HAP-1 (cell line): ENCODE measurements at places on chromosomes 11 and 22.

GRCh38 chr22:38347944-38348750 lies 30.9 kb upstream of the CSNK1E start:
- DNase-seq, result peak; percentile 7

GRCh38 chr11:132782102-132782501 lies 750.2 kb downstream of the OPCML start:
- no peak for DNase-seq

DNA sequence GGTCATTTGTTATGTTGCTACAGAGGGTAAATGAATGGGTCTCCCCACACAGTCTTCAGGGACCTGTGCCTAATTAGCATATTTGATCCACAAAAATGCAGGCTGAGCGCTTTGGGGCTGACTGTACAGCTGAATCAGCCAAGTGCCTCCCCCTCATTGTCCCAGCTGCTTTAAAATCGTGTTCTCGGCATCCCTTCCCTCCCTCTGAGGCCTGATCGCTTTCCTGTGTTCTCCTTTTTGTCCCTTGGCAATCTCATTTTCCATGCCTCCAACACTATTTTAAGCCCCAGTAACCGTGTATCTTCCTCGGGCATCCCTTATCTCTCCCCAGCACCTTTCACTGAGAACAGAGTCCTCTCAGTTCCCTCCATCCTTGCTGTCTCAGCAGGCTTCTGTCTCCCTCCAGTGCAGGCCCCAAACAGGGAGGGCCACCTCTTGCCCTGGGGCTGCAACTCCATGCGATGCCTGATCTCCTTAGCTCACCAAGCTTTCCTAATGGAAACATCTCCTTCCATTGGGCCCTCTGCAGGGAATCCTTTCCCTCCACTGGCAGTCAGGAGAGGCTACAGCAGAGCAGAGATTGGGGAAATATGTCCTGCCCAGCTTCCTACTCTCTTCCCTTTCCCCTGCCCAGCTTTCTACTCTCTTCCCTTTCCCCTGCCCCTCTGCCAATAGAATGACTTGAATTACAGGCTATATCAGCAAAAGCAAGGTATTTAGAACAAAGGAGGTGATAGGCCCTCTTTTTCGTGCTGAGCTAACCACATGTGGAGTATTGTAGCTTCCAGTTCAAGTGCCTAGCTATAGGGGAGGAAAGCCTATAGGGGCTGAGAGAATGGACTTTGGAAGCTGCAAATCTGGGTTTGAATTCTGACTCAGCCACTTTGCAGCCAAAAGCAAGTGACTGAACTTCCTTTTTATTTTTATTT lies 13.8 kb downstream of the UQCR10 start:
- peak; percentile 29 for DNase-seq

- peak; percentile 96 for DNase-seq
These were observed 18.1 kb upstream of the JAM3 start for GRCh38 chr11:134050541-134051383.

GRCh38 chr11:2677127-2677526 lies 22.7 kb downstream of the KCNQ1OT1 start:
- no peak for DNase-seq

DNA sequence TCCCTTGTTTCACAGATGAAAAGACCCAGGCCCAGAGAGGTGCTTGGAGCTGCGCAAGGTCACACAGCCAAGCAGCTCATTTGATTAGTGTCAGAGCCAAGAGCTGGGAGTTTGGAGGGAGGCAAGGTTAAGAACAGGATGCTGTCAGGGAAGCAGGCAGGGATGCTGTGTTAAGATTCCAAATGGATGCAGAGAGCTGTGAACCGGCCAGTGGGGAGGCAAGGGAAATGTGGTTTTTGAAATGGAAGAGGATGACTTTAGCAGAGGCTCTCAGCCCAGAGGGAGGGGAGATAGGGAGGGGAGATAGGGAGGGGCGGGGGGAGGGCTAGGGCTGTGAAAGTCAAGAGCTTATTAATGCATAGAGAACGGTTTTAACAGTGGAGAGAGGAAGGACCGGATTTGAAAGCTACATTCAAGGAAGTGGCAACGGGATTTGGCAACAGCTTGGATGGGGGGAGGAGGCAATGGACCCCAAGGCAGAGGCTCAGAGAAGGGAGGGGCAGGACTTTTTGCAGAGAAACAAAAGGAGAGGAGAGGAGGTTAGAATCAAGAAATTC lies 13.0 kb downstream of the RTN4RL2 start:
- DNase-seq, result no peak

DNA sequence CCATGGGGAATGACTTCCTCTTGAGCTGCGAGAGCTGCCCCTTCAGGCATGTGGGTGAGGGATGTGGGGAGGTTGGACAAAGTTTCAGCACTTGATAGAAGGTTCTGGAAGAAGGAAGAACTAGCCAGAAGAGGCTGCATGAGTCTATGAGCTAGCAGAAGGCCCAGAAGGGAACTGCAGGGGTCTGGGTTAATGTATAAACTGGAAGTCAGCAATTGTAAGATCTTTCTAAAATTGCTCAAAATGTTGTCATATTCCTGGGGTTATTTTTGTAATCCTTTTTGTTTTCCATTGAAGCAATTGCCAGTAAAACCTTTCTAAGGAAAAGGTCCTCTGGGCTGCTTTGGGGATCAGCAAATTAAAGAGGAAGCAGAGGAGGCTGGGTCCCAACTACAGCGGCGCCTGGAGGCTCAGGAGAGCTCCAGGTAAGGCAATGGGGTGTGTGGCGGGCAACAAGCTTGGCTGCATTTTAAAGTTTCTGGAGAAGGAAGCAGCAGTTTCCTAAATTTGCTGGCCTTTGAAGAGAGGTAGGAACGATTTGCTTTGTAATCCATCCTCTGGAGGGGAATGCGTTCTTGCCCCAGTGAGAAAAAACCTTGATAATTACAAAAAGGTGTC lies 29.2 kb downstream of the ADAMTS15 start:
- DNase-seq, result no peak

DNA sequence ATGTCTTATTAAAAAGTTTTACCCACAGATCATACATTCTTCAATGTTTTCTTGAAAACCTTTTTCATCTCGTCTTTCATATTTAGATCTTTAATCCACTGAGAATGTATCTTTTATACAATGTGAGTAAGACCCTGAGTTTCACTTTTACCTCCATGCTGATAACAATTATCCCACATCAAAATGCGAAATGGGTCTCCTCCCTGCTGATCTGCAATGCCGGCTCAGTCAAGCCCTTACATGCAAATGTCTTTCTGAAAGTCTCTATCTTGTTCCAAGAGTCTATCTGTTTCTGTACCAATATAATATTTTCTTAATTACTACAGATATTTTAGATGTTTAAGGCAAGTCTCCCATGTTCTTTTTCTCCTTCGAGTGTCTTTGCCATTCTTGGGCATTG lies 50.9 kb downstream of the CDON start:
- DNase-seq, result peak; percentile 35

DNA sequence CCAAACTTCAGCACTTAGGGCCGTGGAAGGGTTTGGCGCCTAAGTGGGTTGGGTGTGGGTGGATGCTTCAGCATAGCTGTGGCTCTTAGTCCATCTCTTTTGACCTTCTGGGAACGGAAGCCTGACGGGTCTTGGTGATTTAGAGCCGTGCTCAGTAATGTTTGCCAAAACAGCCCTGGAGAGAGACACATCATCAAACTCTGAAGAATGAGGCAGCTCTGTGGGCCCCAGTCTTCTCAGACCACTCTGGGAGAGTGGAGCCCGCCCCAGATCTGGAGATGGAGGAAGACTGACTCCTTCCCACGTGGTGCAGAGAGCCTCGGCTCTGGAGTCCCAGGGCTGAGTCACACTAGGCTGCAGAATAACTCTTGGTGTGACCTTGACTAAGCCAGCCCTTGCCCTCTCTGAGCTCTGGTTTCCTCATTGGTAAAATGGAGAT lies 168.9 kb downstream of the C11orf91 start:
- no peak for DNase-seq

DNA sequence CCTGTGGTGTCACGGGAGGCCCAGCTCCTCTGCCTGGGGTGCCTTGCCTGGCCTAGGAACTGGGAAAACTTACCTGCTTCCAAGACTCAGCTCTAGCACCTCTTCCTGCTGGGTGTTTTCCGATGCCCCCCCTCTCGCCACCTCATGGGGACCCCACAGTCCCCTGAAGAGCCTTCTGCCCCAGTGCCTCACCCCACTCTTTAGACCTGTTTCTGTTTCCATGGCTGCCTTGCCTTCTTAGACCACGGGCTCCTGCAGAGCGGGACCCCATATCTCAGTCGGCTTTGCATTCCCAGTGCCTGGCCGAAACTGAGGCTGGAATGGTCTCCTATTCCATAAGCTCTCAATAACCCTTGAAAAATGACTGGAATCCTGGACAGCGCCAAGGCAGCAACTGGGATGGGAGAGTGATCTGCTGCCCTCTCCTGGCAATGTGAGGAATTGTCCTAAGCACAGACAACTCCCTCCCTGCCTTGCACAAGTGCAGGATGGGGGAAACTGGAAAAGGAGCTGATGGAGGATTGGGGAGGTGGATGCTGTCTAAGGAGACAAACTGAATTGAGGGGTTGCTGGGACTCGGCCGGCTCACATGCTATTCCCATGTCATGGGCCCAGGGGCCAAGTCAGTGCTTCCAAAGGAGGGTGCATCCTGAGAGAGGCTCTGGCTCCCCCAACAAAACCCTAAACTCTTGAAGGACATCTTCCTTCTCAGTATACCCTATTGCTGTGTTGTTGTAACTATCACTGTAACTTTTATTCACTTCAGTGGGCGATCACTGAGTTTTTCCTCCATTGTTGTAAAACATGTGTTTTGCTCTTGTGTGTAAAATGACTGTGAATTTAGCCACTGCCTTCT lies 26.6 kb upstream of the IL17RA start:
- DNase-seq, result peak; percentile 70
